COR-L47 (cell line): ENCODE measurements at places on chromosomes 11 and 22.

DNA sequence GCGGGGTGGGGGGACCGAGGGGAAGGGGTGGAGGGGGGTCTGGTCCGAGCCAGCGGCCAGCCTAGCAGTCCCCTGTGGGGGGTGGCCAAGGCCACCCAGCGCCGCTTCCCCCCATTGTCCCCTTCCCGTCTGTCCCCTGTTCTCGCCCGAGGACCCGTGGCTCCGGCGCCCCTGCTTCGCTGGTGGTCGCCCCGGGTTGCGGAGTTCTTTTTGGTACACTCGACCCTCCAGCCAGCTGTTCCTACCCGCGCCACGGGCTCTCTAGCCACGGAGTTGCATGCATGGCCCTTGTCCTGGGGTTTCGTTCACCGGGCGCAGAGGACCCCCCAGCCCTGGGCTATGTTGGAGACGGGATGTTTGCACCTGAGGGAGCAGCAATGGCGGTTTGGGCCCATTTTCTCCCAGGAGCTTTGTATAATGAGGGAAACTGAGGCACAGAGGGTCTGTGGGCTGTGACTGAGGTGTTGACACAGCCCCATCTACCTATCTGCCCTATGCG lies 489 bp downstream of the RNF214 start:
- DNase-seq, result no peak

DNA sequence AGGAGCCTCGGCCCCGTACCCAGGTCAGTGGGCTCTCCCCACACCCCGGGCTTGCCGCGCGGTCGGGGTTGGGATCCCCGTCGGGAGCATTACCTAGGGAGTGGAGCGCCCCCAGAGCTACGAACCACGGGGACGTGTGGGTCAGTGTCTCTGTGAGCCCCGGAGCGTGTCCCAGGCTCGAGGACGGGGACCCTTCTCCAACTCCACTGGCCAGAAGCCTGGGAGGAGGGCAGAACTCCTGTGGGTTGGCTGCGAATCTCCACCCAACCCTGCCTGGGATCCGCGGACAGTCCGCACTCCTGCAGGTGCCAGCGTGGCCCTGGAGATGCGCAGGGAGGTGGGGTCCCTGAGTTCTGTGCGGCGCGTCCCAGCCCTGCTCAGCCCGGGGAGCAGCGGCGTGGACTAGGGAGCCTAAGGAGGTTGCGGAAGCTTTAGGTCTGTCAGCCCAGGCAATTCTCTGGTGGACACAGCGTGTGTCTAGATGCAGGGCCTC lies 346 bp downstream of the PPFIBP2 start:
- no peak for DNase-seq

DNA sequence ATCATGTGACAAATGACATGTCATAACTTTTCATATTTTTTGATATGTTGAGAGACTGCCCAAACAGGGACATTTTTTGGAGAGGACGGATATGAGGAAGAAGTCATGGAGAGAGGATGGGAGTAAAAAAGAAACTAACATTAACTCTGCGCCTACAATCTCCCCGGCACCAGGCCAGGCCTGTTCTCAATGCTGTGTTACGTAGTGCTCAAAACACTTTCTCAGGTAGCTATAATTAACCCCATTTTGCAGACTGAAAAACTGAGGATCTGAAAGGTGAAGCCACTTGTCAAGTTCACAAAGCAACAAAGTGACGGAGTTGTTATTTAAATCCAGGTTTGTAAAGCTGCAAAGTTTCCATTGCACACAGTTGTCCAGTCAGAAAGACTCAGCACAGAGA lies 17.4 kb upstream of the NOX4 start:
- DNase-seq, result no peak

DNA sequence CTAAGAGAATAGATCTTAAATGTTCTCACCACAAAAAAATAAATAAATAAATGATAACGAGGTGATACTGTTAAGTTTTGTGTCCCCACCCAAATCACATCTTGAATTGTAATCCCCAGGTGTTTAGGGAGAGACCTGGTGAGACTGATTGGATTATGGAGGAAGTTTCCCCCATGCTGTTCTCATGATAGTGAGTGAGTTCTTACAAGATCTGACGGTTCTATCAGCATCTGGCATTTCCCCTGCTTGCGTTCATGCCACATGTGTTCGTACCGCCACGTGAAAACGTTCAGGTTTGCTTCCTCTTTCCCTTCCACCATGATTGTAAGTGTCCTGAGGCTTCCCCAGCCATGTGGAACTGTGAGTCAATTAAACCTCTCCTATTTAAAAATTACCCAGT lies 1514.8 kb upstream of the TENM4 start:
- DNase-seq, result no peak

DNA sequence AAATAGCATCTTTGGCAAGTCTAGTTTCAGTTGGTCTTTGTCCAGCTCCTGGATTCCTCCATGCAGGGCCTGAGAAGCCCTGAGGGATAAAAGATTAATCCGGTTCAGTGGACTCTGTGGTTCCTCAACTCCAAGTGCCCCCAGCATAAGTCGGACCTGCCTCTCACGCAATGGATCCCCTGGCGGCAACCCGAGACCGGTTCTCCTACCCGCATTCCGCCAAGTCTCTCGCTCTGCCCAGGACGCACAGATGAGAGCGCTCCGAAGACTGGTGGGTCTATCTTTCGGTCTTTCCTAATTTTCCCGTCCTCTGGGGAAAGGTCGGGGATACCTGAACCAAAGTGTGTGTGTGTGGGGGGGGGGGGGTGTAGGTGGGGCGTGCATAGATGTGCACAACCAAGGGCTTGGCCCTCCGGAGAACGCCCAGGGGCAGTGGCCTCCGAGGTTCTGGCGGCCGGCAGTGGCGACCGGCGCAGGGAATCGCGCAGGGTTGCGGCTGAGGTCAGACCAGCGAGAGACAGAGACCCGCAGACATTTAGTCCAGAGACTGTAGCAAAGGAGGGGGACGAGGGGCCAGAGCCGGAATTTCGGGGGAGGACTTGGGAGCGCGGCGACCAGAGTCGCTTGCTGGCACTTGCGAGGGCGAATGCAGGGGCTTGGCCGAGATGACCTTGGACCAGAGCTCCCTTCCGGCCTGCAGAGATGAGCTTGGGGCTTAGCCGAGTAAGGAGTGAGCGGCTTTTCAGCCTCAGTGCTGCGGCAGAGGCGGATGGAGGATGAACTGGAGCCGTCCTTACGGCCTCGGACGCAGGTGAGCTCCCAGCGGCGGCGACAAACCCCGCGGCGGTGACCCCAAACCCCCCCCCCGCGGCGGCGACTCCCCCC lies 712 bp upstream of the SLC2A11 start:
- DNase-seq, result peak; percentile 51

- no peak for DNase-seq
Measured at GRCh38 chr11:11816511-11817314, 25.1 kb upstream of the USP47 start.
